Fibroblast of skin of right biceps (primary cell): ENCODE measurements at places on chromosomes 7 and 10.

- no peak for DNase-seq
These were observed 54.2 kb downstream of the MICALL2 start for GRCh38 chr7:1404898-1405548.

DNA sequence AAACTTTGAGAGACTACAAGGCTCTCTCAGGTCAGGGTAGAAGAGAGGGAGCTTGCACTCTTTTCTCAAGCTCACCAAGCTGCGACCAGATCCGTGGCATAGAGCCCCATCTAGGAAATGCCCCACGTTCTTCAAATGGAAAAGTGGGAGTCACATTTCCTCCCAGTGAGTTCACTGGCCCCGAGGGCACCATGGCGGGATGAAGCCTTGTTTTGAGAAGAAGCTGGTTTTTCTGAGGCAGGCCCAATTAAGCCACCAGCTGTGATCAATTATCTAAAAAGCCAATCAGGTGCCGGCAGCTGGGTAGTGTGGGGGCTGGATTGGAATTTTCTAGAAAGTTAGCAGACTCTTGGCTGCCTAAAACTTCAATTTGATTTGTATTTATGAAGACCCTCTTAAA is 101.4 kb downstream of the ZNF365 start:
- no peak for DNase-seq

DNA sequence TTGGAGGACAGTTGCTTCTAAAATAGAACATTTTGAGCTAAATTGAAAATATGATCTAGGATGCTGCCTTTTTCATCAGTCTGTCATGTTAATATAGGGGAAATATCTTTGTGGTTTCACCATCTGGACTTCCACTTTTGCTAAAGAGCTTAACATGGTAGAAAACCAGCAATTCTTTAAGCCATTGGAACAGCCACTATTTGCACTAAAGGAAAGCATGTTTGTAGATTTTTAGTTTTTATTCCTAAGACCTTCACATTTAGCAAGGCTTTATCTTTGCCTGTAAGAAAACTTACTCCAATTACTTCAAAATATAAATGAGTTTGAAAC is 291.0 kb downstream of the RNLS start:
- DNase-seq, result no peak

- no peak for DNase-seq
These were observed 15.5 kb downstream of the MSRB2 start for GRCh38 chr10:23110722-23111516.

DNA sequence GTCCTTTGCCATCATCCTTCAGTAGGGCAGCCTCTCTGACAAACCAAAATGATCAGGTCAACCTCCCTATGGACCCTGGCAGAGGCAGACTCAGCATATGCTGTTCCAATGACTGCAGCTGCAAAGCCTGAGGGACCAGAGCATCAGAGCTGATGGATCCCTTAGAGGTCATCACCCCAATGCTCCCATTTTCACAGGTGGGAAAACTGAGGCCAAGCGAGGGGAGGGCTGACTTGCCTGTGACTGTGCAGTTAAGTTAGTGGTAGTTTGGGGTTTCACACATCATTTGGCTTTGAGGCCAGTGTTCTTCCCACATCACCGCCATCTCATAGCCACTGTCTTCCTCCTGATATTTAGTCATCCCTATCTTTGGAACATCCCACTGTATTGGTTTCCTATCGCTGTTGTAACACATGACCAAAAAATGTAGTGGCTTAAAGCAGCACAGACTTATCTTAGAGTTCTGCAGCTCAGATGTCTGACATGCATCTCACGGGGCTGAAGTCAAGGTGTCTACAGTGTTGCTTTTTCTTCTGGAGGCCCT is 69.3 kb upstream of the PDZD8 start:
- no peak for DNase-seq

DNA sequence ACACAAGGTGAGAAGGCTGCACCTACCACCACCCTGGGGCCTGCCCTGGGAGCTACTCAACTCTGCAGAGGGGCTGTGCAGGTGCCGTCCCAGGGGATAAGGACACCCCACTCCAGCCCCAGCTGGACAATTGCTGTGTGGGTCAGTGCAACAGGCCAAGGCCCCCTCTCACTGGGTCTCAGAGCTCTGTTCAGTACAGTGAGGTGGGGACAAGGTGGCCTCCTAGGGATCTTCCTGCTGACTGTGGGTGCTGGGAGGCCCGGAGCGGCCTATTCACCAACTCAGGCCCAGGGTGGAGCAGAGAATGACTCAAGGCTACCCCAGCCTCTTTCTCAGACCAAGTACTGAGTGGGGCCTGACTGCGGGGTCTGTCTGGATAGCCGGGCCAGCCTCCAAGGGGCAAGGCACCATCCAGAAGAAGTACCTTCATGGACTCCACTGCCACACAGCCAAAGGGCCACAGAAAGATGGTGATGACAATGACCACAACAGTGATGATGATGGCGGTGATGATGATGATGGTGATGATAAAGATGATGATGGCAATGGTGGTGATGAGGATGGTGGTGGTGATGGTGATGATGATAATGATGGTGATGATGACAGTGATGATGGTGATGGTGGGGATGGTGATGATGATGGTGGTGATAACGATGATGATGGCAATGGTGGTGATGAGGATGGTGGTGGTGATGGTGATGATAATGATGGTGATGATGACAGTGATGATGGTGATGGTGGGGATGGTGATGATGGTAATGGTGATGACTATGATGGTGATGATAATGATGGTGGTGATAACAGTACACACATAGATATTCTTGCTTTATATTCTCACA is 59.8 kb upstream of the DNAAF5 start:
- DNase-seq, result no peak

DNA sequence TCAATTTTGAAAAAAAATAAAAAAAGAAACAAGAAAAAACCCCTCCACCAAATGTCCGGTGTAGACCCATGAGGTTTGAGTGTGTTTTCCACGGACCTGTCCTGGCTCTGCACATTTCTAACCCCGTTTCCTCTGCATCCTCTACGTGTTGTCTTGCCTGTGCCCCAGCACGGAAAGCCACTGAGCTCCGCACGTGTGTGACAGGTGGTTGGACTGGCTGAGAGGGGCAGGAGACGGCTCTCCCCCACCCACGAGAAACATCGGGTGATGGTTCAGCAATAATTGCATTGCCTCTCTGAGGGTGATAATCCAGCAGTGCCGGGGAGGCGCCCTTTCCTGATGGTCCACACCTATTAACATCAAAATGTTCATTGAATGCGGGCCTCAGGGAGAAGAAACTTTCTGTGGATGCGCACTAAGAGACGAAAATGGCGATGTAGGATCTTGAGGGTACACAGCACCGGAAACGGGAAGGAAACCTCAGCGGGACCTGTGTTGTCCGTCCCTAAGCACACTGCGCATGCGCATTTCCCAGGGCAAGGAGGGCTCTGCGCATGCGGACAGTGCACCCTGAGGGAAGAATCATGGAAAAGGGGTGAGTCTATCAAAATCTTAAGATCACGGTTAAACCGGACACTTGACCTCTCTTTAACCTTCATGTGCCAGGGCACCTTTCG is 470.1 kb upstream of the ADARB2 start:
- DNase-seq, result no peak

- no peak for DNase-seq
These were observed 97.3 kb downstream of the MYL10 start for GRCh38 chr7:101531726-101532357.

GRCh38 chr7:39043531-39043930 is 65.8 kb downstream of the POU6F2 start:
- no peak for DNase-seq

- no peak for DNase-seq
These were observed 1065.6 kb downstream of the KCNMA1 start for GRCh38 chr10:76572021-76572420.

- no peak for DNase-seq
These were observed 7.1 kb downstream of the DNAJC9 start for GRCh38 chr10:73239908-73240307.

GRCh38 chr10:22959292-22959691 is 31.4 kb downstream of the ARMC3 start:
- DNase-seq, result no peak

- DNase-seq, result no peak
These were observed 23.3 kb downstream of the ENKUR start for GRCh38 chr10:24992512-24993133.

DNA sequence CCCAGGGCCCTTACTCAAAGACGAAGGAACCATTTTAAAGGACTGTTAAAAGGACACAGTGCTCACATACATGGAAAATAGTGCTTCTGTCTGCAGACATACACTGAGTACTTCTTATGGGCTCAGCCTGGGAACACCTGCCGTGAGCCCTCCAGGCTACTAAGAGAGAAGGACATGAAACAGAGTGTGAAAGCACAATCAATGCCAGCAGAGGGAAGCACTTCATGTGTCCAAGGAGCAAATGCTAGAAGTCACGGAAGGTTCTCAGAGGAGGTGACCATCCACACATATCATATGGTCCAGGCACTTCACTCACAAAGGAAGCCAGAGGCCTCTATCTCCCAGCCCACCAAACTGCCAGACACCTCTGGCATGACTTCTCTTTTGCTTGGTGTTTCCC is 15.5 kb downstream of the ELMO1 start:
- DNase-seq, result no peak

DNA sequence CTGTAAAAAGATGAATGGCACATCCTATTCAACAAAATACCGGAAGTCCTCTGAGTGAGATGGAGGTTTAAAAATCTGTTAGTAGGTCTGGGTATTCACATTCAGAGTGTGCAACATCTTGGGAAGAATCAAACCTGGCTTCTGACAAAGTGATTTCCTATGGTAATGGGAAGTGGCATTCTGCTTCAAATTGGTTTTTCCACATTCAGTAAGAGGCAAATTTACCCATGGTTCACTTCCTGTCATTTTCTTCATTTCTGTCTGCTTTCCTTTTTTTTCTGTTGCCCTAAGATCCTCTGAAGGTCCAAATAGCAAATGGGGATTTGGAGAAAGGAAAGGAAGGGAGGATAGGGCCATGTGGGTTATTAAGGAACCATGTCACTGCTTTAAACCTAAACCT is 218.3 kb downstream of the DOCK4 start:
- no peak for DNase-seq
